Activated CD8-positive, alpha-beta T cell treated with anti-CD3 and anti-CD28 coated beads for 36 hours (primary cell): ENCODE measurements at places on chromosomes 11 and 22. TPM values are rescaled to one million over a fixed set of nuclear protein-coding genes. Genes with fewer than 3 reads are reported as not detected.

GRCh38 chr11:60844045-60844869 is 2.3 kb downstream of the CCDC86 start:
- peak overlapping the region; percentile 55 for H3K27ac ChIP-seq
- H3K36me3 ChIP-seq, result peaks cover 46% of the 10 kb centered on the region
- peak overlapping the region; percentile 75 for H3K4me3 ChIP-seq
- H3K4me1 ChIP-seq, result peaks cover 36% of the 10 kb centered on the region
- H3K27me3 ChIP-seq, result no peaks in the 10 kb centered on the region

Gene KMT2A
- 75.0 TPM for total RNA-seq

Gene P2RY6
- total RNA-seq, result not detected

DNA sequence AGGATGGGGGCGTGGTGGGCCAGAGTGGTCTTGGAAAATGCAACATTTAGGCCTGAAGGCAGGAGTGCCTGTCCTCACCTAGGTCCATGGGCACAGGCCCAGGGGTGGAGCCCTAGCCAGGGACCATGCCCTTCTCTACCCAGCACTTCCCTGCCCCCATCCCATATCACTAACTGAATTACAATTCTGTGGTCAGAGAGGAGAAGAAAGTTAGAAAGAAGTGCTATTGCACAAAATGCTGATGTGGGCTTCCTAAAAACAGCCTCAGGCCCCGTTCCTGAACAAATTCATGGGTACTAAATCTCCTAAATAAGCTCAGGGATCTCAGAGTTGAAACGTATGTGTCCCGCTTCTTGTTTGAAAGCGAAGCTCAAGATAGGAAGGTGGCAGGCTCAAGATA is 3.5 kb upstream of the ASRGL1 start:
- peaks cover 8% of the 10 kb centered on the region for H3K27me3 ChIP-seq
- no peak for DNase-seq
- H3K4me3 ChIP-seq, result no peak overlapping the region
- peaks cover 8% of the 10 kb centered on the region for H3K4me1 ChIP-seq
- H3K27ac ChIP-seq, result no peak overlapping the region

- H3K27me3 ChIP-seq, result no peaks in the 10 kb centered on the region
- no peak overlapping the region for H3K27ac ChIP-seq
- H3K4me3 ChIP-seq, result no peak overlapping the region
- no peaks in the 10 kb centered on the region for H3K4me1 ChIP-seq
Measured at GRCh38 chr11:83826078-83826477, 539.9 kb upstream of the CCDC90B start.

Gene PGGHG
- 298 TPM for total RNA-seq

DNA sequence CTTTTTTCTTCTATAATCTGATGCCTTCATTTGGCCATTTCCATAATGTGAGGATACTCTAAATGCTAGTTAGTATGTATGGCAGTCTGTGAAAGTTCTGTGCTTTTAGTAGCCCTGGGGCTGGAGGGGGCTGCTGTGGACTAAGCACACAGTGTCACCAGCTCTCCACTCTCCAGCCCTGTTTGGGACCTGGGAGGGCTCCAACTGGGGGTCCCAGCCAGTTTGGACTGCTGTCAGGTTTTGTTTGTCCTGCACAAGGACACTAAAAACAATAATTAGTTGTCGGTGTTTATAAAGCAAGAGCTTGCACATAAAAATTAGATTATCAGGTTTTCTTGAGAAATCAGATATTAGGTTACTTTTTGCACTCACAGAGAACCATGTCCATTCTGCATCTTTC is 103.1 kb downstream of the LDLRAD3 start:
- DNase-seq, result no peak
- H3K27me3 ChIP-seq, result peaks cover 5% of the 10 kb centered on the region
- H3K36me3 ChIP-seq, result no peaks in the 10 kb centered on the region
- H3K27ac ChIP-seq, result no peak overlapping the region
- no peaks in the 10 kb centered on the region for H3K4me1 ChIP-seq

Gene DERL3
- 7.6 TPM for total RNA-seq

DNA sequence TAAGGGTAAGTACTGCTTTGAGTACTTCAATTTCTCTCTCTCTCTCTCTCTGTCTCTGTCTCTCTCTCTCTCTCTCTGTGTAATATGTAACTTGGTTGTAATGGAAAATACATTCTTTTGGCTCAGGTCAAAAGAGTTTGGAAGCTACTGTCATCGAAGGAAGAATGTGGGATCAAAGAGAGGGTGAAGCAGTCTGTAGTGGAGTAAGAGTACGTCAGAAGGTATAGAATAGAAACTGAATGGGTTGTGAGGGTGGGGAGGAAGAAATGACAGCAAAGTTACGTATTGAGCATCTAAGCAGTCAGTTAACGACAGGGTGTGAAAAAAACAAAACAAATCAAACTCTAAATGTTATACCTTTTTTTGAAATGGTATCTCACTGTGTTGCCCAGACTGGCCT is 10.0 kb downstream of the NCAM1 start:
- no peaks in the 10 kb centered on the region for H3K4me1 ChIP-seq
- no peak for DNase-seq
- no peaks in the 10 kb centered on the region for H3K36me3 ChIP-seq
- H3K27ac ChIP-seq, result no peak overlapping the region

DNA sequence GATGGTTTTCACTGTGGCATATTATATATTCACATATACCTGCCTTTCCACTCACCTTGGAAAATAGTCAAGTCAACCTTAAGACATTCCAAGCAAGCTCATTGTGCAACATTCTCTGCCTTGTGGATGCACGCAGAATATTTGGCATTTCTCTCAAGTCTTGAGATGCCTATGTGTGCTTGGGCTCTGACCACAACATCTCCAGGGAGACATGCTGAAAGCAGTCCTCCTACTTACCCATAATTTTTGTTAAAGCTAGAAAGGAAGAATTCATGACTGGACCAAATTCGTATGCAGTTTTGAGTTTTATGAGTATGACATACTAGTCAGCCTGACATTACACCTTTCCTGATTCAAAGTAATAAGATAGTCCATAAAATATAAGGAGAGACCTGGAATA is 684.0 kb downstream of the OPCML start:
- no peak for DNase-seq
- H3K27ac ChIP-seq, result no peak overlapping the region
- H3K27me3 ChIP-seq, result no peaks in the 10 kb centered on the region

Gene TMPRSS4
- total RNA-seq, result not detected

DNA sequence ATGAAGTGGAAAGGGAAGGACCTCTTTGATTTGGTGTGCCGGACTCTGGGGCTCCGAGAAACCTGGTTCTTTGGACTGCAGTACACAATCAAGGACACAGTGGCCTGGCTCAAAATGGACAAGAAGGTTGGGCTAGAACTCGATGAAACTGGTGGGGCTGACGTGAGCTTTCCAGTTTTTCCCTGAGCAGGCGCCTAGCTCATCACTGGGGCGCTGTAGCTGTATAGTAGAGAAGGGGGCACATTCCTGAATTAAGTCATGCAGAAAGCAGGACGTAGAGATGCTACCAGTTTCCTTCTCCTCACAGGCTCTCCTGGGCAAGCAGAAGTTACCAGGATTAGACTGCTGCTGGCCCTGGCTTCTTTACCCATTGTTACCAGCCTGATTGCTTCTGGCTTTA is 33.3 kb downstream of the NF2 start:
- H3K4me1 ChIP-seq, result peaks cover 32% of the 10 kb centered on the region
- H3K27ac ChIP-seq, result no peak overlapping the region
- no peak overlapping the region for H3K4me3 ChIP-seq
- H3K27me3 ChIP-seq, result no peaks in the 10 kb centered on the region
- H3K36me3 ChIP-seq, result peaks cover 14% of the 10 kb centered on the region

Gene MEI1
- total RNA-seq, result 28.4 TPM

DNA sequence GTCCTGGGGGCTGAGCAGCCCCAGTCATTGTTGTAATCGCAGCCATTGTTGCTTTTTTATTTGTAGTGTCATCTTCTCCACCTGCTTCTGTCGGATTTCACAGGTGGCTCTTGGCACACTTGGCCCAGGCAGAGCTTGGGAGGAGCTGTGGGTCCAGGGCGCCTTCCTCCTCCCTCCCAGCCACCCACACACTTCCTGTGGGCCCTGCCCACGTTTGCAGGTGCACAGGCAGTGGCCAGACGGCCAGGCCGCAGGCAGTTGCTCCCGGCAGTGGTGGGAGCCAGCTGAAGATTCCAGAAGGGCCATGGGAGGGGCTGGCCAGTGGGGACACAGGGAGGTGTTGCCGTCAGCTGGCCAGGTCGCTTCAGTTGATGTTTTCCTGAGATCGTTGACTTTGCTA is 1191.9 kb downstream of the BRD1 start:
- peak; percentile 7 for DNase-seq
- H3K36me3 ChIP-seq, result no peaks in the 10 kb centered on the region
- no peaks in the 10 kb centered on the region for H3K27me3 ChIP-seq
- H3K27ac ChIP-seq, result no peak overlapping the region

Gene CALCA
- total RNA-seq, result not detected

- peaks cover 3% of the 10 kb centered on the region for H3K4me1 ChIP-seq
- H3K27me3 ChIP-seq, result peaks cover 6% of the 10 kb centered on the region
Measured at GRCh38 chr11:112583261-112583893, 322.7 kb upstream of the PLET1 start.

Gene SMTNL1
- not detected for total RNA-seq

- peak; percentile 17 for DNase-seq
- H3K27me3 ChIP-seq, result no peaks in the 10 kb centered on the region
- H3K4me3 ChIP-seq, result no peak overlapping the region
- no peaks in the 10 kb centered on the region for H3K36me3 ChIP-seq
- no peaks in the 10 kb centered on the region for H3K4me1 ChIP-seq
Measured at GRCh38 chr11:95487391-95487790, 256.4 kb upstream of the SESN3 start.

GRCh38 chr11:70262951-70263350 is 7.5 kb upstream of the PPFIA1 start:
- no peaks in the 10 kb centered on the region for H3K4me1 ChIP-seq
- no peak overlapping the region for H3K4me3 ChIP-seq
- H3K36me3 ChIP-seq, result no peaks in the 10 kb centered on the region
- no peak overlapping the region for H3K27ac ChIP-seq
- H3K27me3 ChIP-seq, result peaks cover 8% of the 10 kb centered on the region
- DNase-seq, result no peak

Gene MMP13
- not detected for total RNA-seq

Gene OSBPL5
- 5.9 TPM for total RNA-seq

DNA sequence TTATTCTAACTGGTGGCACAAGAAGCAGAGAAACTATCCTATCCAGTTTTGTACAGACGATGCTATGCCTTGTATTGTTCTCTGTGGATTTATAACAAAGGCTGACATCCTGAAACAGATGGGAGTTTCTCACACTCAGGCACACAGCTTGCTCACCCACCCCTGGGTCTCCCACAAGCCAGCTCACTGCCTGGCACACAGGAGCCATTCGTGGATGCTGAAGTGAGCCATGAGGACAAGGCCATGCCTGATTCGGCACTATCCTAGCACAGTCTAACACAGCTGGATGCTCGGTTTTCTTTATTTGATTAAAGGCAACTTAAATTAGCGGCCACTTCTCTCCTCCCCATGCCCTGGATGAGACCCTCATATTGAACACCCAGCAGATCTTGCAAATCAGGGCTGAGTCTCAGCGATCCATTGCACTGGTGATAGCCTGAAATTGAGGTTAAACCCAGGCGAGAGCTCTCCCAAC is 25.7 kb upstream of the TMPRSS4 start:
- no peaks in the 10 kb centered on the region for H3K36me3 ChIP-seq
- H3K4me1 ChIP-seq, result peaks cover 65% of the 10 kb centered on the region
- no peak overlapping the region for H3K4me3 ChIP-seq
- H3K27ac ChIP-seq, result peak overlapping the region; percentile 82
- no peaks in the 10 kb centered on the region for H3K27me3 ChIP-seq
- DNase-seq, result peak; percentile 21

- no peak for DNase-seq
- H3K4me1 ChIP-seq, result peaks cover 11% of the 10 kb centered on the region
- H3K36me3 ChIP-seq, result no peaks in the 10 kb centered on the region
- H3K27ac ChIP-seq, result no peak overlapping the region
Measured at GRCh38 chr11:17551347-17552040, 4.4 kb downstream of the OTOG start.

DNA sequence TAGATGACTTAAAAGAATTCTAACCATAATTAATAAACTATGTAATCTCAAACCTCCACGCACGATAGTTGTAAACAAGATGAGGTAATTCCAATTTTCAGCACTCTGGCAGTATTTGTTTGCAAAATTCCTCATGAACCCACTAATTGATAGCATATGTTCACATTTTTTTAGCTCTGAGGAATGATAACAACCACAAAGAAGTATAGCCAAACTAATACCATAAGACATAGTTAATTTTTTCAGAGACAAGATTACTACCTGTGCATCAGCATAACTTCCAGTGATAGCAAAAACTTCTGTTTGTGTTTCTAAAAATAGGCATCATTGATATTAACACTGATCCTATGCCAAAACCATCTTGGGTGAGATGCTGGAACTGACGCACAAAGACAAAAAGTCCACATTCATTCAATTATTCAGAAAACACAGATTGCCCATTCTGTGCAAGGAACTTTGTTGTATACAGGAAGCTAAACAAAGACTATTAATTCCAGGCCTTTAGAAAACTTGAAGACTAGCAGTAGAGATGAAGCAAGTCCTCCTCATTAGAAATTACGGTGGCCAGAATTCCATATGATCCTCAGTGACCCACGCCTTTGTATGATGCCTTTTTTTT is 57.7 kb downstream of the PDGFD start:
- DNase-seq, result no peak
- H3K27me3 ChIP-seq, result no peaks in the 10 kb centered on the region
- H3K36me3 ChIP-seq, result no peaks in the 10 kb centered on the region
- H3K27ac ChIP-seq, result no peak overlapping the region
- no peaks in the 10 kb centered on the region for H3K4me1 ChIP-seq
- no peak overlapping the region for H3K4me3 ChIP-seq

Gene ARHGEF17
- total RNA-seq, result 0.07 TPM

DNA sequence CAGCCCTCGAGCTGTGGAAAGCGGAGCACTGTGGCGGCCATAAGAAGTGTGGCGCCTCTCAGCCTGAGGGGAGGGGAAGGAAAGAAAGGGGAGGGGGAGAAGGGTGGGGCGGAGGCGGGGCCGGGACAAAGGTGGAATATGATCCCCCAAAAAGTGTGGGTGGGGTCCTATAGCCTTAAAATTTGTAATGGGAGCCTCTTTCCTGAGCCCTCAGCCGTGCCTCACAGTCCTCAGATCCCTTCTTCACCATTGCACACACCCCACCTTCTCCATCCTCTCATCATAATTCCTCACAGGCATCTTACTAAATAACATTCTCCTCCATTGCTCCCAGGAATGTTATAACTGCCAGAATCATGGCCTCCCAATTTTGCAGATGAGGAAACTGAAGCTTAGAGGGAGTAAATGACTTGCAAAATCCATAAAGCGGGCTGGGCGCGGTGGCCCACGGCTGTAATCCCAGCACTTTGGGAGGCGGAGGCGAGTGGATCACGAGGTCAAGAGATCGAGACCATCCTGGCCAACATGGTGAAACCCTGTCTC is 600 bp upstream of the RAB6A start:
- H3K4me1 ChIP-seq, result peaks cover 23% of the 10 kb centered on the region
- peaks cover 5% of the 10 kb centered on the region for H3K27me3 ChIP-seq
- DNase-seq, result no peak
- H3K4me3 ChIP-seq, result peak overlapping the region; percentile 87

- peaks cover 2% of the 10 kb centered on the region for H3K36me3 ChIP-seq
- H3K4me1 ChIP-seq, result no peaks in the 10 kb centered on the region
- no peak for DNase-seq
- no peak overlapping the region for H3K27ac ChIP-seq
Measured at GRCh38 chr11:36475192-36475591, 34.9 kb downstream of the TRAF6 start.

Gene KCNQ1
- total RNA-seq, result 8.7 TPM

GRCh38 chr11:133886029-133886428 is 40.7 kb upstream of the SPATA19 start:
- no peak overlapping the region for H3K27ac ChIP-seq
- no peaks in the 10 kb centered on the region for H3K36me3 ChIP-seq
- H3K27me3 ChIP-seq, result peaks cover 17% of the 10 kb centered on the region
- H3K4me3 ChIP-seq, result no peak overlapping the region
